ENCODE measurements at places on chromosomes 1 and 21.

DNA sequence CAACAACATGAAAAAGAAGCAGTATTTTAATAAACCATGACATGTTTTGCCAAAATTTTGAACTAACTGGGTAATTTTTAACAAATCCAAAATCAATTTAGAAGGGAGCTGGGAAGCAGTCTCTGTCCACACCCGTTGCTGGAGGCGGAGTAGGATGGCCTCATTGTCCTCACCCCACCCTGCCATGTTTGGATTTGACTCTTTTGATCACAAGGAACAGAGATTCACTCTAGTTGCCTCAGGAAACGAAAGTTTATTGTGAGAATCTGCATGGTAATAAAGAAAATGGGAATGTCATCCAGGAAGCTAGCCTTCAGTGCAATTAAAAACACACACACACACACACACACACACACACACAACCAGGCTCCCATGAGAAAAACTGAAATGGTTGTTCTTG, 145.4 kb downstream of the SLC30A10 start:
- no peak for DNase-seq

DNA sequence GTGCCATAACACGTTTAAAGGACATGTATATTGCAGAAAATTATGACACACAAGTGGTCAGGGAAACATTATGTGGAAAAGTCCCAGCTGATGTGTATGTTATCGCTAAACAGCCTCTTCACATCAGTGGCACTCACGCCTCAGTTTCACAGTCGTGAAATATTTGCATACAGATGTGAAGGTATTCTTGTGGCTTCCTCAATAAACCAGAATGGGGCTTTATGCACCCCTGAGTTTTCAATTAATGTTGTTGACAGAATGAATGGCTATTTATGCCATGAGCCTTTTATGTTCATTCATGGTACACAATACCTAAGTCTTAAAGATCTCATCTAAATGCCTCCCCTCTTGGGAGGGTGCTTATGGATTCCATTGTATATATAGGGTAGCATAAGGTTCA, 202.1 kb upstream of the ADGRL2 start:
- DNase-seq, result no peak

- DNase-seq, result no peak
These were observed 181.1 kb downstream of the KCNK2 start for GRCh38 chr1:215263636-215264035.

DNA sequence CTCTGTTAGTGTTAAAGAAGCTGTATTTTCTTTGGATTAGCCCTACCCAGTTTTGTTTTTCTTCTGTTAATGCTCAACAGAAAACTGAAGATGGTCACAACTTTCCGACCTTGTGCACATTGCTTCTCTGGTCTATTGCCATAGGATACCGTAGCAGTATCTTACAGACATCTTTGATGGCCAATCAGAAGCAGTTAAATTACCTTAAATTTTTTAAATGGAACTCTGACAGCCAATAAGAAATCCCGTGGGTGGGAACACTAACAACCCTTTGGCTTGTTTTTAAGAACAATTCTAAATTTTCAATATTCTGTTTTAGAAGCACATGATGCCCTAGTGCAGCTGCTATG, 17.2 kb downstream of the NFYC start:
- no peak for DNase-seq

GRCh38 chr1:202575918-202576653, 134.2 kb downstream of the SYT2 start:
- no peak for DNase-seq

- no peak for DNase-seq
These were observed 154.8 kb downstream of the TGFB2 start for GRCh38 chr1:218499911-218500310.

- DNase-seq, result no peak
These were observed 40.2 kb downstream of the EXO1 start for GRCh38 chr1:241888232-241888631.

DNA sequence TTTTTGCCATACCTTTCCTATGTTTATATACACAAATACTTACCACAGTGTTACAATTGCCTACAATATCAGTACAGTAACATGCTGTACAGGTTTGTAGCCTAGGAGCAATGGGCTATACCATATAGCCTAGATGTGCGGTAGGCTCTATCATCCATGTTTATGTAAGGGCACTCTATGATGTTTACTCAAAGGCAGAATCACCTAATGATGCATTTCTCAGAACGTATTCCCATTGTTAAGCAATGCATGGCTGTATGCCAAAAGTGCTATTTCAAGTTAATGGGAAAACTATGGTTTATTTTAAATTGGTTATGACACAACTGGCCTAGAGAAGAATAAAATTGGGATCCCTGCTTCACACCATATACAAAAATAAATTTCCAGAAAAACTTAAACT, 36.9 kb upstream of the DISP1 start:
- no peak for DNase-seq

- no peak for DNase-seq
These were observed 13.4 kb upstream of the KIAA1614 start for GRCh38 chr1:180899262-180899661.

- no peak for DNase-seq
These were observed 11.5 kb downstream of the KTI12 start for GRCh38 chr1:52022133-52022532.

GRCh38 chr21:16540966-16541727, 811.4 kb downstream of the USP25 start:
- no peak for DNase-seq

- DNase-seq, result no peak
These were observed 27.6 kb upstream of the SIPA1L2 start for GRCh38 chr1:232657426-232658005.

GRCh38 chr1:206897175-206897574, at the start of gene IL24:
TSS of gene IL24 (plus strand) at chr1:206897443. CDS start at chr1:206897833, 390 bp downstream.
- no peak for DNase-seq

GRCh38 chr1:177383715-177384114, 213.0 kb downstream of the BRINP2 start:
- no peak for DNase-seq

- no peak for DNase-seq
These were observed 28.2 kb upstream of the EPB41 start for GRCh38 chr1:28885977-28886730.

DNA sequence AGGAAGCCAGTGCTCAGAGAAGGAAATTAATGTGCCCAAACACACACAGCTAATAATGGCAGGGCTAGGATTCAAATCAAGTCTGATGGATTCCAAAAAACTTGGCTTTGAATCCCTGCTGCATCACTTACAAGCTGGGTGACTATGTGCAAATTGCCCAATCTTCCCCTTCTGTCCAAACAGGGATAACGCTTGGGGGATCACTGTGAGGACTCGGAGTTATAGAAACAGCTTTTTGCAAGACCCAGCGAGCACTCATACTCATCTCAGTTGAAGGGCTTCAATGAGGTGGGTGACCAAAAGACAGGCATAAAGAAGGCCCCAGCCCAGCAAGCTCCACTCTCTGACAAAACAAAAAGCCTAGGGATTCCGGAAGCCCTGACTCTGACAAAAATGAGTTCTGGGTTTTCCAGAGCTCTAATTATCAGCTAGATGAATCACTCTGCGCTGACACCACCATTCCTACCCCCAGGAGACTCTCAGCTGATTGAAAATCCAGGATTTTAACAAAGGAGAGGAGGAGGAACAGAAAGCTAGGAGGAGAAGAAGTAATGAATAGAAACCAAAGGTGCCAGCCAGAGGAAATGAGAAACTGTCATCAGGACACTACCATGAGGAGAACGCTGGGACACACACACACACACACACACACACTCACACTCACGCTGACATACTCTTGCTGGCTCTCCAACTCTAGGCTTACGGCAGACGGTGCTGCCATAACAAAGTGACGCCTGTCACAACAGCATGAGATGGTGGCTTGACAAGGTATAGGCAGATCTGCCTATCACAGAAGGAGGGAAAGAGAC, 1.6 kb upstream of the STK40 start:
- no peak for DNase-seq

DNA sequence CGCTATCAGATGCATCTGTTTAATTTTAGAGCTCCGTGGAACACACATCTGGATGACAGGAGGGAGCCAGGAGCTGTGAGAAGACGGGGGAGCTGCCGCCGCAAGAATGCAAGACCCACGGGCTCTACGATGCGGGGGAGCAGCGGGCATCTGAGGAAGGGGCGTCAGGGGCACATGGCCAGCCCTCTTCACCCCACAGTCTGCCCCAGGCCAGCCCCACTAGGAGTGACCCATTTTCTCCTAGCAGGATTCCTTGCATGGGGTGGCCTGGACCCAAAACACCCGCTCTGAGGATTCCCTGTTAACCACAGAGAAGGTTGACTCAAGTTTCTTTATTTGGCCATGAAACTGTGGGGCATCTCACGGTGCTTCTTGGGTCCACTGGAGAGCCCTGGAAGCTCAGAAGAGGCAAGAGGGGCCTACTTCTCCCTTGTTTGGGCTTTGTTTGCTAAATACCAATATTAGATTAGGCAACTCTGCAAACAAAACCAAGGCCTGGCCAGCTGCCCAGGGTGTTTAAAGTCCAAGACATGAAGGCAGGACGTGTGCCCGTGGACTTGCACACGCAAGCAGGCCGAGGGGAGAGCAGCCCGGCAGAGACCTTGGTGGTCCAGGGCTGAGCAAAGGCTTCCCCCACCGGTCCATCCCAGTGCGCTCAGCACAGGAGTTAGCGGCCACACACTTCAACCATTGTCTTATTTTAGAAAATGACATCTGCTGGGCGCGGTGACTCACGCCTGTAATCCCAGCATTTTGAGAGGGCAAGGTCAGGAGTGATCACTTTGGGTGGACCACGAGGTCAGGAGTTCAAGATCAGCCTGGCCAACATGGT, 89.8 kb downstream of the DHRS3 start:
- DNase-seq, result no peak

- no peak for DNase-seq
These were observed 108.8 kb downstream of the SMYD3 start for GRCh38 chr1:246398126-246398813.

GRCh38 chr1:109821221-109821669, 57.5 kb upstream of the EPS8L3 start:
- no peak for DNase-seq

DNA sequence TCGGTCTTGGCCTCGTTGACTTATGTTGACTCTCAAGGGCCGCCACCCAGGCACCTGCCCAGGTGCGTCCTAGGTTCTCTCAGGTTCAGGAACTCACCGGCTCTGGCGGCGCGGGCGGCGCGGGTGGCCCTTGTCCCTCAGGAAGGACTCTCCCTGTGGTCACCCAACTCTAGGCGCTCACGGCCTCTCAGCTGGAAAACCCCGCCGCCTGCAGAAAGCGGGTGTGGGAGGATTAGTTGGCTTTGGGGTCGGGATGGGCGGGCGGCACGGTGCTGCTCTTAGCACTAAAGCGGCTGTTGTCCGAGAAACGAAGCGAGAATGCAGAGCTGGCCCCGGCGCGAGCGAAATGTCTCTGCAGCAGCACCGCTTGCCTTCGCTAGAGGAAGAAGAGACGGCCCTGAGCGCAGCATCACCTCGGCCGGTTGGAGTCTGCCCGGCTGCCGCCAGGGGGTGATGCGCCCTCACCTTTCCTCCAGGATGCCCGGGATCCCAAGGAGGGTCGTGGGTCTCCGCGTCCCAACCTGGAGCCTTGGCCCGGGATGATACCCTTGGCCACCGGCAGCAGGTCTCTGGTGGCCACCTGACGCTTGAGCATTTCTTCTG, 8.1 kb upstream of the TADA1 start:
- no peak for DNase-seq

DNA sequence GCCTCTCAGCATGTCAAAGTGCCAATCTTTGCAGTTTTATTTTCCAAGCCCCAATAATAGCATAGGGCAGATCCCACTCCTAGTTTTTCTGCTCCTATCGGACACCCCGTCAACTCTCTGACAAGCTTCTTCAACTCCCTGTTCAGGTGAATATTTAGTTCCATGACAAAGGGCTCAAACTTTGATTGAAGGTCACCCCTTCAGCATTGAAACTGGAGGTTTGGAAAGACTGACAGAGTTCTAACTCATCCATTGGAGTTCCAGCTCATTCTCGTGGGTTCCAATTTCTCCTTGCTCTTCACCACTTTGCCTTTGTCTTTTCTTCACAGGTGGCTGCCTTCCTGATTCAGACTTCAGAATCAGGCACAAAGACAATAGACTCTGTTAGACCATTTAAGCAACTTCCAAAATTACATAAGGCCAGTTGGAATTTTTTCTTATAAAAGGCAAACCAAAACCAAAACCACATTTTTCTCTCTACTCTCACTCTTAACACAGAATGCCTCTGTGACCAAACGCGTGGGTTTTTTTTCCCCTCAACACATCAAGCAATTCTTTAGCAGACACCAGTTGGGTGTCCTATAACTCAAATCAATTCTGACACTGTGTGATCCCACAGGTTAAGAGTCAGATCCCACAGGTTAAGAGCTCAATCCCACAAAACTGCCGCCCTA, 169.3 kb upstream of the USP25 start:
- no peak for DNase-seq

DNA sequence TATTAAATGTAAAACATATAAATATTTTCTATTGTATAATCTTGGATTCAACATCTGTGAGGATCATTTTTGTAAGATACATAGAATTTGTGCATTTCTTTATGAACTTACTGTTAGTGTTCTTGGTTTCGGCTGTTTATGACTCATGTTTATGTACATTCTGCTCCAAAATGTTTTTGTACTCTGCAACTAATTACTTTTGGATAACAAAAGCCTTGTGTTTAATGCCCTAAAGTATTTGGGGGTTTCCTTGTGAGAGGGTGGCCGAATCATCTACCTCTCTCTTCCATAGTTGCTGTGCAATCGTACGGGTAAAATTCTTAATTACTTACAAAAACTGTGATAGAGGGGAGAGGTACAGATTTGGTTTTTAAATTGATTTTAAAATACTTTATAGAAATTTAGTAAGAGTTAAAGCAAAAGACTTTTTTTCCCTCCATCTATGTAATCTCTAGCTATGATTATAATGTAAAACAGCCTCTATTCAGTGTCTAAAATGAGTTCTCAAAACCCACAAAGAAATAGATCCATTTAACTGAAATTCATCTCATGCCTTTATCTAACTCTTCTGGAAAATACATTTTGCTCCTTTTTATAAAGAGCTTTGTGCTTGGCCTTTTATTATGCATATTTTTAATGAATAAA, 38.7 kb upstream of the LRRC8C start:
- DNase-seq, result no peak

GRCh38 chr1:97073169-97073568, 351.6 kb downstream of the PTBP2 start:
- no peak for DNase-seq

DNA sequence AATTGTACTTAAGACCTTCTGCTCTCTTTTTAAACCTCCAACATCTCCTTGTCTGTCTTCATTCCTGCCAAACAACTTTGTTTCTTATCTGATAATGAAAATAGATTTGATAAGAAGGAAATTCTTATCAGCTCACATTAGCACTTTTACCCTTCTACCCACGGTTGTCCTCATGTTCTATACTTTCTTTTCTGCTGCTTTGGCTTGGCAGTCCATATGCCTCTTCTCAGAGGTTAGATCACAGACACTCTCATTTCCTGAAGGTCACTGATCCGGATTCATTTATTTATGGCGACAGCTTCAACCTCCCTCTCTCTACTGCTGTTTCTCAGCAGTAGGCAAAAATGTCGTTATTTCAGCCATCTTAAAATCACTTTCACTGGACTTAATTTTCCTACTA, 2015.8 kb downstream of the NCAM2 start:
- DNase-seq, result no peak
